ENCODE measurements at places on chromosomes 5 and 9. TPM values are rescaled to one million over a fixed set of nuclear protein-coding genes. Genes with fewer than 3 reads are reported as not detected.

GRCh38 chr9:32986971-32987370 lies 14.5 kb downstream of the APTX start:
- DNase-seq: peak; percentile 18

DNA sequence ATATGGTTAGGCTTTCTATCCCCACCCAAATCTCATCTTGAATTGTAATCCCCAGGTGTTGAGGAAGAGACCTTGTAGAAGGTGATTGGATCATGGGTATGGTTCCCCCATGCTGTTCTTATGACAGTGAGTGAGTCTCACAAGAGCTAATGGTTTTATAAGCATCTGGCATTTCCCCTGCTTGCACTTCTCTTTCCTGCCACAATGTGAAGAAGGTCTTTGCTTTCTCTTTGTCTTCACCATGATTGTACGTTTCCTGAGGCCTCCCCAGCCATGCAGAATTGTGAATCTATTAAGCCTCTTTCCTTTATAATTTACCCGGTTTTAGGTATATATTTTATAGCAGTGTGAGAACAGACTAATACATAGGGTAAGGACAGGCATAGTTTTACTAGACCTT lies 334.5 kb downstream of the TLR4 start:
- no peak for DNase-seq

- no peak for DNase-seq
Measured at GRCh38 chr5:177498013-177498787, 796 bp upstream of the PDLIM7 start.

DNA sequence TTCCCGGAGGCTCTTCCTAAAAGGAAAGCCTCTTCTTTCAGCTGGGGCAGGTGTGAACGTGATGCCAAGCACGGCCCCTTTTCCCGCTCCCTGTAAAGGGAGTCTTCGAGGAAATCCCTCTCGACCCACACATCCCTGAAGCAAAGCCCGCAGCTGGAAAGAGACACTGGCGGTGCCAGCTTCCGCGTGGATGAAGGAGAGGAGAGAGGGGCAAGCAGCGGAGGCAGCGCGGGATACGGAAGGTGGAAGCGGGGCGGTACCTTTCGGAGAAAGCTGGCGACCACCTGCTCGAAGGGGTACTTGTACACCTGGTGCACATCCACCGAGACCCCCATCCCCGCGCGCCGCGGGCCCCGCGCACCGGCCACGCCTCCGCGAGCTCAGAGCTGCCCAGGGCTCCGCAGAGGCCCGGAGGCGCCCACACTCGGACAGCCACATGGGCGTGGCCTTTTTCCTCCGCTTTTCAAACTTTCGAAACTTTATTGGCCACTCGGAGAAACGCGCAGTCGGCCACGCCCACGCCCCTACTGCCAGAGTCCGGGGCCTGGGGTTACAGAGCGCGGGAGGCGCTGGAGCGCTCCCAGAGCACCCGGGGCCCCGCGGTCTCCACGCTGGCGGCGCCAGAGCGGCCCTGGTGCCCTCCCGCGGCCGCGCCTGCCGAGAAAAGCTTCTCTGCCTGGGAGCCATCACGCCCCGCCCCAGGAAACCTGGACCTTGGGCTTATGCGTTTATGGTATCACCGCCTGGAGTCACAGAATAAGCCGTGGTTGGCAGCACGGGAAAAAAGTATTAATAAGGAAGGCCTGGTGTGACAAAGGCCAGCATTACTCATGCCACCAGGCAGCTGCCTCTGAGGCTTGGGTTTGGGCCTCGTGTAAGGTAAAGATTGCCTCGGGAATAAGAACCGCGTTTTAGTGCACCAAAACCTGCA lies at the start of gene PRELID2:
TSS of gene PRELID2 (minus strand) at position 426 of the 931 bp plus-strand sequence. CDS start at position 335, 91 bp downstream.
- DNase-seq: peak; percentile 92

DNA sequence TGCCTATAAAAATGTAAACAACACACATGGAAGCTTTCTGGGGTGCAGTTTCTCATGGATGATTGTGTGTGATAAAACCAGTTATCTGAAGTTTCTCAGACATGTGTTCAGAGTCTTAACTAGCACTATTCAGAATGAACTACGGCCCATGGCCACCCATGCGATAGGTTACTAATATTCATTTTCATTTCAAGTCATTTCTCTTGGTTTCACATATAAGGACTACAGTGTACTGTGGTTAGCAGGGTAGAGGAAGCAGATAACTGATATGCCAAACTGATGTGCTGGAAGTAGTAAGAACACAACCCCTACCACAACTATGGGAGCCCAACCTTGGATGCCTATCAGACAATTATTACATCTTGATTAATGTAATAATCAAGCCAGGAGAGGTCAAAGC lies 372.1 kb downstream of the DTWD2 start:
- DNase-seq: no peak

DNA sequence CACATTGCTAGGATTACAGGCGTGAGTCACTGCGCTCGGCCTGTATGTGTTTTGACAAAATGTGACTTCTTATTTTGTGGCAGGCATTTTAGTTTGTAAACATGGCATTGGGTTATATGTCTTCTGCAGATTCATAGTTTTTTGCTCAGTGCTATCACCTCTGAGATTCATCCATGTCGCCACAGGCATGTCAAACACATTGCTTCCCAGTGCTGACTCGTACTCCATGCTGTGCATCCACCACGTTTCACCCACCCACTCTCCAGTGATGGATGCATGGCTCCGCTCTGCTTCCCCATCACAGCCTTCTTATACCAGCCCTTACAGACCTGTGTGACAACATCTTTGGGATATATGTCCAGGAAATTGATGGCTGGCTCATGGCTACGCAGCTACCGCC lies 158.8 kb downstream of the GAS1 start:
- no peak for DNase-seq

GRCh38 chr5:16934677-16935153 lies 1.4 kb downstream of the MYO10 start:
- DNase-seq: peak; percentile 38

DNA sequence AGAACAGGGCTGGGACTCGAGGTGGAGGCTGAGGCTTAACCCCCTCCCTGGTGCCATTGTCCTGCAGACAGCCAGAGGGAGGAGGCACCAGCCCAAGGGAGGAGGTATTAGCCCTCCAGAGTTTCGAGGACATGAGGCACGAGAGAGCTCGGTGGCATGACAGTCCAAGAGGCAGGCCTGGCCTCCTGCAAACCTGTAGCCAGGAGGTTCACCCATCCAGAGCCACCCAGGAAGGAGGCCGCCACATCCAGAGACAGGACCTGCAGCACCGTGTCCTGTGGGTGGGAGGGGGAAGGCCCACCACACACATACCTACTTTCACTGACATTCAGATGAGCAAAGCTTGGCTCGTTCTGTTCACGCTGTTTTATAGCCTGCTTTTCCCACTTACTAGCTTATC lies 75.2 kb upstream of the ADAMTS2 start:
- DNase-seq: no peak

- DNase-seq: peak; percentile 62
Measured at GRCh38 chr9:19934301-19934871, 145.5 kb upstream of the SLC24A2 start.

GRCh38 chr5:56350597-56351170 lies 117.6 kb upstream of the ANKRD55 start:
- peak; percentile 95 for DNase-seq

- peak; percentile 35 for DNase-seq
Measured at GRCh38 chr5:4862500-4862899, 277.6 kb upstream of the ADAMTS16 start.

DNA sequence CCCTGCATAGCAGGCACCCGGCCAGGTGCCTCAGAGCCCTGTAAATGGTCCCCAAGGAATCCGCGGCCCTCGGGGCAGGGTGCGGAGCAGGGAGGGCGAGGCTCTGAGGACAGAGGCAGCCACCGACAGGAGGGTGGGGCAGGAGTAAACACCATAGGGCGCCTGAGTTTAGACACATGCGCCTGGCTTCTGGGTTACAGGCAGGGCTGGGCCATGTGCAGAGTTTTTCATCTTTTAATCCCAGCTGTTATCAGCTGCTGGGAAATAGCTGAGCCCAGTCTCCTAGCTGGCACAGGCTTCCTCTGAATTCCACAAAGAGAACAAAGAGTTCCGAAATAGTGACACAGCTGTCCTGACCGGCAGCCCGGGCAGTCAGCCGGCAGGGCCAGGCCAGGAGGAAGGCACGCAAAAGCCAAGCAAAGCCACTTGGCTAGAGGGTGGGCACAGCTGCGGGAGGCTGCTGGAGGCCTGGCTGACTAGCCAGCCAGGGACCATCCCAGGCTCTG lies 98.9 kb upstream of the PHYKPL start:
- peak; percentile 97 for DNase-seq

DNA sequence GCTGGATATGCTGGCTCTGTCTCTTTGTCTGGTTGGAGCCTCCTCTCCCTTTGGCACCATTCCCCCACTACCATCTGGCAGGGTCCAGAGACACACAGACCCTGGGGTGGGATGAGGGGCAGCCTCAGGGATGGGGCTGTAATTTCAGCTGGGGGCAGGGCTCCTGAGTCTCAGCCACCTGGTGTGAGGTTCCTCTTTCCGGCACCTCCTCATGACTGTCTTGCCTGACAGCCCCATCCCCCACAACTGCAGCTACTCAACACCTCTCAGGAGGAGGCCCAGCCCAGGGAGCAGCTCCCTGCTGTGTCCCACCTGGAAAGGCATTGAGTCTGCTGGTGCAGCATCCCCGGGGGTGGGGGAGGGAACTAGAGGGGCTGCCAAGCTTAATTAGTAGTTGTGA lies 11.7 kb upstream of the RPS14 start:
- no peak for DNase-seq

DNA sequence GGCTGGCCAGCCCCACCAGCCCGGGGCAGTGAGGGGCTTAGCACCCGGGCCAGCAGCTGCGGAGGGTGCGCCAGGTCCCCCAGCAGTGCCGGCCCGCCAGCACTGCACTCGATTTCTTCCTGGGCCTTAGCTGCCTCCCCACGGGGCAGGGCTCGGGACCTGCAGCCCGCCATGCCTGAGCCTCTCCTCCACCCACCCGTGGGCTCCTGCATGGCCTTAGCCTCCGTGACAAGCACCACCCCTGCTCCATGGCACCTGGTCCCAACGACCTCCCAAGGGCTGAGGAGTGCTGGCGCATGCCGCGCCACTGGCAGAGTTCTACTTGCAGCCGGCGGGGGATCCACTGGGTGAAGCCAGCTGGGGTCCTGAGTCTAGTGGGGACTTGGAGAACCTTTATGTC lies 452.6 kb downstream of the AGTPBP1 start:
- DNase-seq: no peak

BTNL3 gene
- 0.21 TPM for total RNA-seq

MED10 gene
- 13.3 TPM for total RNA-seq

BTNL9 gene
- not detected for total RNA-seq

MARCOL gene
- total RNA-seq: not detected
